ENCODE measurements at places on chromosomes 1 and 21.

GRCh38 chr1:10538646-10539355, 64.1 kb downstream of the PEX14 start:
- DNase-seq, result no peak

DNA sequence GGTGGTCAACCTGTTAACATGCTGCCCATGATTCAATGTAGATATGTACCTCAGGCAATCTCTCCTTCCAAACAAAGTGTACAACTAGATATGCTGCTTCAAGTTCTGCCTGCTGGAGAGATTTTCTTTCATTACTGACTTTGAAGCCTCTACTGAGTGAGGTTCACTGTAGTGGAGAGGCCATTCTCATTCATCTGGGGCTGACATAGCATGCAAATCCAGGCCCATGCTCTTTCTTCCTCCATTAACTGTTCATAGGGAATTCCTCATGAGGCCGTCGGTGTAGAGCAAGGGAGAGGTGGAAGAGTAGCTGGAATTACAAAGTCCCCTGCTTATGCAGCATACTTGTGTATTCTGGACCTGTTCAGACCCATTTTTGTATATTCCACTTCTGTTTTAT, 38.6 kb downstream of the VANGL2 start:
- DNase-seq, result no peak

GRCh38 chr1:77872645-77873044, 15.8 kb upstream of the NEXN start:
- DNase-seq, result no peak

GRCh38 chr1:67700220-67700619, 15.2 kb downstream of the GADD45A start:
- DNase-seq, result no peak

DNA sequence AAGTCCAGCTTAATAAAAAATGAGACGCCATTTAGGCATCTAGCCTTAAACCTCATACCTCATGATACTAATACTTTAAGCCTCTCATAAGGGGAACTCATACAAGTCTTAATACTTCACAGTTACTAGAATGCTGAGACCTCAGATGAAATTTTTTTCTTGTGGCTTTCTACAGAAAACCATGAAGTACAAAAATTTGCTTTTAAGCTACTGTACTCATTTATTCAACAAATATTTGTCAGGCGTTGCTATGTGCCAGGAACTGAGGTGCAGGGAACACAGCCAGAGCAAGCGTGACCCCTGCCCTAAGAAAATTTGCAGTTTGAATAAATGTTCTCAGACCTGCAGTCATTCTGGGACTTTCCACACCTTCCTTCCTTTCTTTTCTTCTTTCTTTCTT, 150.6 kb downstream of the MRPL39 start:
- no peak for DNase-seq

- peak; percentile 13 for DNase-seq
Observed at GRCh38 chr1:240803151-240803550, 191.2 kb upstream of the GREM2 start.

DNA sequence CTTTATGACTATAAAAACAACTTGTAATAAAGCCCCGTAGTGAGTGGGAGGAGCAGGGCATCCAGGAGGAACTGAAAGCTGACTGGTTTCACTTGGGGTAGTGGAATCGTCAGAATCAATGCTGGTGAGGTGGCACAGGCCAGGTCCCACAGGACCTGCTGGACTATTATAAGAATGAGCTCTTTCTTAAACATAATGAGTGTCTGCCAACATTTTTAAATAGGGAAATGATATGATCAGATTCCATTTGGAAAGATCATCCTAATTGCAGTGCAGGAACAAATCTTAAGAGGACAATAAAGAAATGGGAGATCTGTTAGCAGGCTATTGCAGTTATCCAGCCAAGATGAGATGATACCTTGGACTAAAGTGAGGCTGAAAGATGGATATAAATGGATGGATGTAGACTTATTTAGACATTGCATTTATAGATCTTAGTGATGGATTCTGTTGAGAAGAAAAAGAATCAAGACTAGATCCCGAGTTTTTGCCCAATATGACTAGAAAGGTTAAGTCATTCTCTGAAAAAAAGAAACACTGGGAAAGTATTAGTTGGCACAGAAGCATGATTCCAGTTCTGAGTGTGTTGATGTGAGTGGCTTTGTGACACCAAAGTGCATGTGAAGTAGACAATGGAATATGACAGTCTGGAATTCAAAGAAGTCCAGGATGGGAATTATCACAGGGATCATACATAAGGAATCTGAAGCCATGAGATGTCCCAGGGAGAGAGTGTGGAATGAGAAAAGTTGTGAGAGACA, 153.3 kb upstream of the SGIP1 start:
- no peak for DNase-seq

GRCh38 chr1:206464456-206464964, 5.8 kb upstream of the IKBKE start:
- DNase-seq, result peak; percentile 70

DNA sequence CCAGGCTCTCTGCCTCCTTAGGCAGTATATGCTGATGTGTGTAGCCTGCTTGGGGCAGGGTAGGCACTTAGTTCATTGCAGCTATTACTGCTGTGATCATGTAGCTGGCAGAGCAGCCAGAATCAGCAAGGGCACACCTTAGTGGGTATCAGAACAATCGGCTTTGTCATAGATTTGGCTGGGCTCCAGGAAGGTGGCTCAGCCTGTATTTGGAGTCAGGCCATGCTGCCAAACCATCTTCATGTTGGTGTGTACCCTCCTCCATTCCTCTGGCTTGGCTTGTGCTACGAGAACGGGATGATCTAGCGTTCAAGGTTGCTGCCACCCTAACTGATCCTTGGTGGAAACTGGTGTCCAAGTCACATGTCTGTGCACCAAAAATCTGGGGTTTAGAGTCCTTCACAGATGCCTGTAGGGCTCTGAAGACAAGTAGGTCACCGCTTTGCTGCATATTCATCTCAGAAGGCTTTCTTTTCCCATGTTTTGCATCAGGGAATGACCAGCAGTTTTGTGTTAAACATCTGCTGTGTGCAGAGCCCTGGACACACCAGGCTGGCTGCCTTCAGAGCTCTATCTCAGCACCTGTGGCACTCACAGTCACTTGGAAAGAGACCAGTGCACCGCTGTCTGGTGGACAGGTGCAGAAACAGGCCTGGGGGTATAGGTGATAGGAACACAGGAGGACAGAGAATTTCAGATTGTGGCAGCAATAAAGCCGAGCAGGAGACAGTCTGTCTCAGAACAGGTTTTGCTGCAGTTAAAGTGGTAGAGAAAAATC, 23.7 kb downstream of the VANGL1 start:
- no peak for DNase-seq

GRCh38 chr1:10835421-10835820, 39.0 kb upstream of the CASZ1 start:
- DNase-seq, result no peak

- no peak for DNase-seq
Observed at GRCh38 chr21:15686506-15686905, 43.3 kb upstream of the USP25 start.

DNA sequence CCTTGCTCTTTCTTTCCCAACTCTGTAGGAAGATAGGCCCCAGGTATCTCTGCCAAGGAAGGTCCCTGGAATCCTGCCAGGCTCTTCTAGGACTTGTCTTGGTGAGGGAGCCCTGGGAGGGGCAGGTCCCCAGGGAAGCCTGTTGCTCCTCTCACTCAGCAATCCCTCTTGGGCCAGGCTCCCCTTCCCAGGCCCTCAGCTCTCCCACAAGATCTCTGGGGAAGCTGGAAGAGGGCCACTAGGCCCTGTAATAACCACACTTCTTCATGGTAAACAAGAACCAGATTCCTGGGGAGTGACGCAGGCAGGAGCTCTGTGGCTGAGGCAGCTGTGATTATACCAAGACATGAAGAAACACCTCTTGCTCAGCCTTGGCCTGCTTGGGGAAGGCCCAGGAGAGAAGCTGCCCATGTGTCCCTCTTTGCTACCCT, 9.9 kb upstream of the MAPKAPK2 start:
- peak; percentile 98 for DNase-seq

DNA sequence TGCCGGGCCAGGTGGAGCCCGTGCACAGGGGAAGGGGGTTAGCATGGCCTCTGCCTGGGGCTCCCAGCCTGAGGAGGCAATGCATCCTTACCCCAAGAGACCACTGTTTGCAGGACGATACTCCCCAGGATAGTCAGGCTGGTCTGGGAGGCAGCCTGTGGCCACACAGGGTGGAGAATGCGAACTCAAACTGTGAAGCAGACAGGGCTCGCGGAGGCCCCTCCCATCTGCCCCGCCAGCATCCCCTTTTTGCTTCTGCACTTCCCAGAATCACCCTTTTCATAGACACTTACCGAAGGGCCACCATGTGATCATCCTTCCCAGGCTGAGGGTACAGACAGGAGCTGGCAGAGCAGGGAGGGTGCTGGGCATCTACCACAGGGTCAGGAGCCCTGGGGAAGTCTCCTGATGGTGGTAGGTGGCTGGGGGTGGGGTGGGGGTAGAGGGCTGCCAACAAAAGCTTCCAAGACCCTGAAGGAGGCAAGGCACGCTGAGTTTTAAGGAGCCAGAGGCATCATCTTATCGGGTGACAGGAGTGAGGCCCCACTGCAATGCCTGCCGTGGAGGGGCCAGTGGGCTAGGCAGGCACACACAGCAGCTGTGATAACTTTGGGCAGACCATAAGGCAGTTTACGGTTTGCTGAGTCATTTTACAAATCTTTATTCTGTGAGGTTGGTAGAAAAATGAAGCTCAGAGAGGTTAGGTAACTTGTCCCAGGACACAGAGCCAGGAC, 31.3 kb upstream of the BTG2 start:
- DNase-seq, result no peak

DNA sequence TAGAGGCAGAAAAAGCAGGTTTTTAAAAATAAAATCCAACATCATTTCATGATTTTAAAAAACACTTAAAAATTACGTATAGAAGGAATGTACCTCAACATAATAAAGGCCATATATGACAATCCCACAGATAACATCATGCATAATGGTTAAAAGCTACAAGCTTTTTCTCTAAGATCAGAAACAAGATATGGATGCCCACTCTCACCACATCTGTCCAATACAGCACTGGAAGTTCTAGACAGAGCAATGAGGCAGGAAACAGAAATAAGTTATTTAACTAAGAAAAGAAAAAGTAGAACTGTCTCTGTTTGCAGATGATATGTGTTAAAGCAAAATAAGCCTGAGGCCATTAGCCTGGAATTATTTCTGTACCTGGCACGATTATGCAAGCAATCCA, 96.3 kb downstream of the UCHL5 start:
- no peak for DNase-seq

- DNase-seq, result no peak
Observed at GRCh38 chr1:151827853-151828252, 3.7 kb downstream of the RORC start.

DNA sequence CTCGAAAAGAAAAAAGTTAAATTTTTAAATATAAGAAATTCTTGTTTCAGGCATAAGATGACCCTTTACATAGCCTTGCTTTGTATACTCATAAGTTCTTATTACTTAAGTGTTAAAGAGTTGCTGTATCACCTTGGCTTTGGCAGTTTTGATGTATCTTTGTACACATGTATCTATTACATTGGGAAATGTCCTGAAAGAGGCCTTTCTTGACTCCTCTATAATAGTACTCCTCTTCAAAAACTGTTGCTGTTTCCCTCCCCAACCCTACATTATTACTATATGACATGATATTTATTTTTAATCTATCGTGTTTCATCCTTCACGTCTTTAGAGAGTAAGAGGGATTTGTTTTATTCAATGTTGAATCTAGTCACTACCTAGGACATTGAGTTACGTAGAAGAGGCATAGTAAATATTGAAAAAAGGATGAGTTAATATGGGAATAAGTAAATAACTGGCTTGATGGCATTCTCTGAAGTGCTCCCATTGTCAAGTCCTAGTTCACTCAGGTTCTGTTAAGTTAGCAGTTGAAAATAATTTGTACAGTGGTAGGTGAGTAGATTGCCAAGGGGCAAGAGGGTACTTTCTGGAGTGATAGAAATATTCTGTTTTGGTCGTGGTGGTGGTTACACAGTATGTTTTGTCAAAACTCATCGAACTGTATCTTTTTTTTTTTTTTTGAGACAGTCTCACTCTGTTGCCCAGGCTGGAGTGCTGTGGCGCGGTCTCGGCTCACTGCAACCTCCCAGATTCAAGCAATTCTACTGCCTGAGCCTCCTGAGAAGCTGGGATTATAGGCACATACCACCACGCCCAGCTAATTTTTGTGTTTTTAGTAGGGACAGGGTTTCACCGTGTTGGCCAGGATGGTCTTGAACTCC, 8.2 kb downstream of the THRAP3 start:
- DNase-seq, result no peak

DNA sequence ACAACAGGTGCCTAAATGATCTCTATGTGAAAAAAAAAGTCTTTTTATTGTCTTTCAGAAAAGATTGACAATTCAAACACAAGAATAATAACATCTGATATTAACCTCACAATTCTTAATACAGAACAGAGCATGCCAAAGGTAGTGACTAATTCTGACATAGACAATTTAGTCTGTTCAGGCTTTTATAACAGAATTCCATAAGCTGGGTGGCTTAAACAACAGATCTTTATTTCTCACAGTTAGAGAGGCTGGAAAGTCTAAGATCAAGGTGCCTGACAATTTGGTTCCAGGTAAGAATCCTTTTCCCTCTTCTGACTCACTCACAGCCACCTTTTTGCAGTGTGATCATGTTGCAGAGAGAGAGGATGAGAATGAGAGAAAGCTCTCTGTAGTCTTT, 27.0 kb downstream of the DPYD start:
- no peak for DNase-seq

DNA sequence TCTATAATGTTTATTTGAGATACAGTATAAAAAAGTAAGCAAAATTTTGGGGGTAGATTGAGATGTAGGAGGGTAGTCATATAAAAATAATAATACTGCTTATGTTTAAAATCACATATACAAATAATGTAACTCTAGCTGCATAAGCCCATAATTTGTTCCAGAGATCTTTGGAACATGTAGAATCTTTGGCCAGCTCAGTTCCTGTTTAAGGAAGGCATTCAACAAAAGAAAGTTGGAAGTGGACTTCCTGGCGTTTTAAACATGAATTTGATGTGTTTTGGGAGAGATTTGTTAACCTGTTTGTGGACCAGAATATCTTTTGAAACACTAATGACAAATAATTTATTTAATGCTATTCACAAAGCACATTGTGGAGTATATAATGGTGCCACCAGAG, 27.7 kb downstream of the GIPC2 start:
- DNase-seq, result no peak

DNA sequence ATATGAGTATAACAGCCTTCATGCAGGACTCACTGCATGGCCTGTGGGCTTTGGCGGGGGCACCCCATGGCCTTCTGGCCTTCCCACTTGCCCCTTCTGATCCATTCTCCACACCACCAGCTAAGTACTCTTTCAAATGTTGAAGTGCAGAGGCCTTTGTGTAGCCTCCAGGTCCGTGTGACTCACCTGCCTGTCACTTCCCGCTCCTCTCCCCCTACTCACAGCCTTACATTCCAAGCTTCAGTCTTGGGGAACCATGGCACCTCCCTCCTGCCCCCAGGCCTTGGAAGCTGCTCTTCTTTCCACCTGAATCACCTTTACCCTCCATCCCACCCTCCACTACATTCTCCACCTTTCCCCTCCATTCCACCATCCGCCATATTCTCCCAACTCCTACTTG, 69.6 kb downstream of the PGM1 start:
- DNase-seq, result no peak

GRCh38 chr1:217040711-217041455, 317.7 kb upstream of the ESRRG start:
- DNase-seq, result no peak

All from AG04450 (cell line).